ENCODE measurements at places on chromosomes 12 and 14.

DNA sequence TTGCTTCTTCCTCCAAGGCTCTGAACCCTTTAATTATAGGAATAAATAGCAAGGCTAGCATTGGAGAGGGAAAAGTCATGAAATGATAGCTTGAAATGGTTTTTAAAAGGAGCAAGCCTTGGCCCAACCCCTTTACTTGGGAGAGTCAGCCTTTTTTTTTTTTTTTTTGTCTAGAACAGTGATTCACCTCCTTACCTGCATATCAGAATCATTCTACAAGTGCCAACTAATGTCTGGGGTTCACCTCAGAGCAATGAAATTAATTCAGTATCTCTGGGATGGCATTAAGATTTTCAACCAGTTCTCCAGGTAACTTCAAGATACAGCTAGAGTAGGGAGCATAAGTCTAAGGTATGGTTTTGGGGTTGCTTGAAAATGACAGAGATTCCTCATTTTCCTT is 41.3 kb upstream of the TMTC2 start:
- no peak for DNase-seq

GRCh38 chr14:92649934-92650545 is 98.4 kb downstream of the LGMN start:
- no peak for DNase-seq

DNA sequence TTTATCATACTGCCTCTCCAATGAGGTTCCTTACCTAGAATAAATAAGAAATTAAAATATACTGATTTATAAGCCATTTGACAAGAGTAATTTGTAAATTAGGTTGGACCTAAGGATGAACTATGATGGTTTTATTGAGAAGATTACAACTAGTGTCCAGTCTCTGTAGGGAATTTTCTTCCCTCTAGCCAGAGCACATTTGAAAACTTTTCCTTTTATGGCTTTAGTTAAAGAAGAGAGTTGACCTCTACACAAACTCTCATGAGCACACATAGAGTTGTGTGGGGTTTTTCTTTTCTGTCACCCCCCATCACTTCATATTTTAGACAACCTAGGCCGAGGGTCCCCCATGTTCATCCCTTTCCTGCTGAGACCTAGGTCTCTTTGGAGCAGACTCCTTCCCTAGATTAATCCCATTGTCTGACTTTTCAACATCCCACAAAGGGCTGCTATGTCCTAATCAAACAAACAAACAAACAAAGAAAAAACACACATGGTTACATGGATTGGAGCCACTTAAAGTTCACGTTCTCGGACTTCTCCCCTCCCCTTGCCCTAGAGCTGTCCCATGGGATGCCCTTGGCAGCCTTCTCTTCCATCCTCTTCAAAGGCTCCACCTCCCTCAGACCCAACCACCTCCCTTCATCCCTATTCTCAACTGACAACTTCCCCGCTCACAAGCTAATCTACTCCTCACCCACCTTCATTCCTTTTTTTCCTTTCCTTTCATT is 40.7 kb downstream of the GPR135 start:
- no peak for DNase-seq

DNA sequence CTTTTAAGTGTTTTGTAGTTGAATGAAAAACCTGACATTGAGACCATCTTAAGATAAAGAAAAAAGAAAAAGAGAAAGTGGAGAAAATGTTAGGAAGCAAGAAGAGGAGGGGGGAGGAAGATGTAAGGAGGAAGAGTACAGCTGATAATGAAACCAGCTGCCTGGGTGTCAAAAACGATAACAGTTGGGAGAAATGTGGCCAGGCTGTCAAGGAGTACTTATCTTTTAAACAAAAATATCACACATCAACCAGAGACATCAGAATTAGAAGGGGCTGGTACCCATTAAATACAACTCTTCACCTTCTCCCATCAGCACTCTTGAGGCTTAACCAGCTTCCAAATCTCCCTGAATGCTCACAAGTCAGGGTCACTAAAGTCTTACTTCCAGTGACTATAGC is 4.5 kb downstream of the SLC11A2 start:
- no peak for DNase-seq

DNA sequence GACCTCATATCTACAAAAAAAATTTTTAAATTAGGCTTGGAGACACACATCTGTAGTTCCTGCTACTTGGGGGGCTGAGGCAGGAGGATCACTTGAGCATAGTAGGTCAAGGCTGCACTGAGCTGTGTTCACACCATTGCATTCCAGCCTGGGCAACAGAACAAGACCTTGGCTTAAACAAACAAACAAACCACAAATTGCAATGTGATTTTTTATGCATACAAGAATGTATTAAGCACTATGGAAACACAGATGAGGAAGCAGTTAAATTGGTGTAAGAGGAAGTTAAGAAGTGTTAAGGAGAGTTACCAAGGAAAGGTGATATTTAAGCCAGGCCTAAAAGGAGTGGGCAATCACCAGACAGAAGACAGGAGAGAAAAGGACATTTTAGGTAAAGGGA is 83.6 kb upstream of the HECTD1 start:
- no peak for DNase-seq

GRCh38 chr12:8987685-8988084 is 1.7 kb upstream of the KLRG1 start:
- DNase-seq, result no peak

DNA sequence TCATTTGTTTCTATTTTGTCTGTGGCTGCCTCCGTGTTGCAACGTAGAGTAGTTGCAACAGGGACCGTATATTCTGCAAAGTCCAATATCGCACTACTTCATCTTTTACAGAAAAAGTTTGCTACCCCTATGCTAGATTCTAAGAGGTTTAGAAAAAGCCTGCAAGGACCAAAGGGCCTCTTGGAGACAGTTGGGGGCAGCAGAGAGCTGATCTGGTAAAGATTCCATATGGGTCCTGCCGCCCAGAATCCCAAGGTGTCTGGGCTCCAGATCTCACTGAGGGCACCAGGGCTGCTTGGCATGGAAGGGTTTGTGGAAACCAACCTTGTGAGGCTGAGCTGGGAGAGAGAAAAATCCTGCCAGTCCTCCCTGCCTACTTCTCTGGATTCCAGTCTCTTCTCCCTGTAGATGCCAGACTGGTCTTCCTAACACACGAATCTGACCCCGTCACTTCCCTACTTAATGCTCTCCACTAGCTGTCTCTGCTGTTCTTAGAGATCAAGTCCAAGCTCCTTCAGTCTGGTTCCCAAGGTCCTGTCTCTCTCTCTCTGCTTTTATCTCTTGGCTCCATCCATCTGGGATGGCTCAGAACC is 74.6 kb downstream of the GLRX5 start:
- no peak for DNase-seq

GRCh38 chr12:111745211-111745610 is 21.5 kb upstream of the ALDH2 start:
- DNase-seq, result no peak

DNA sequence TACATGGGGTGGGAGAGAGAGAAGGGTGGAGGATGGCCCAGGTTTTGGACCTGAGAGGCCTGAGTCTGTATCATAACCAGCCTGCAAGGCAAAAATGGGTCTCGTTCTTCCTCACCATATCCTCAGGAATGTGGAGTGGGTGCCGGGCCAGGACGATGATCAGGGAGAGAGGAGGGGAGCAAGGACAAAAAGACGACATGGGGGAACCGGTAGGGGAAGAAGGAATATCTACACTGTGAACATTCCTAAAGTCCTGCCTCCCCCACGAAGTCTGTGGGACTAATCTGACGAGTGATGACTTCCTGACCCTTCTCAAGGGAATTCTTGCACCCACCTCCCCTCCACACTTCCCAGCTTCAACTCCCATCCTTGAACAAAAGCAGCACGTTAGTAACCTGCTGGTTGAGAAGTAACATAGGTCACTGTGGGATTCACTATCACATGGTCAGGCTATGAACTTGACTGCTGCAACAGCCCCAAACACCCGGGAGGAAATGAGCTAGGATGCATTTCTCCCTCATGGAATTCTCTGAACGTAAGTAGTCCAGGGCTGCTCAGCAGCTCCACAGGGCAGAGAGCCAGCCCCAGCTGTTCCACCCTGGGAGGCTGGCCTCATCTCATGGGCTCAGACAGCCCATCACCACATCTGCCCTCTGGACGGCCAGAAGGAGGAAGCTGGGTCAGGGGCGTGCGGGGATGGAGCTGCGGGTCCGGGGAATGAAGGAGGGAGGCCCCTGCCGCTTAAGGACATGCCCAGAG is 36.8 kb upstream of the VWF start:
- DNase-seq, result no peak

- DNase-seq, result no peak
Observed at GRCh38 chr12:104412681-104413080, 44.1 kb upstream of the CHST11 start.

DNA sequence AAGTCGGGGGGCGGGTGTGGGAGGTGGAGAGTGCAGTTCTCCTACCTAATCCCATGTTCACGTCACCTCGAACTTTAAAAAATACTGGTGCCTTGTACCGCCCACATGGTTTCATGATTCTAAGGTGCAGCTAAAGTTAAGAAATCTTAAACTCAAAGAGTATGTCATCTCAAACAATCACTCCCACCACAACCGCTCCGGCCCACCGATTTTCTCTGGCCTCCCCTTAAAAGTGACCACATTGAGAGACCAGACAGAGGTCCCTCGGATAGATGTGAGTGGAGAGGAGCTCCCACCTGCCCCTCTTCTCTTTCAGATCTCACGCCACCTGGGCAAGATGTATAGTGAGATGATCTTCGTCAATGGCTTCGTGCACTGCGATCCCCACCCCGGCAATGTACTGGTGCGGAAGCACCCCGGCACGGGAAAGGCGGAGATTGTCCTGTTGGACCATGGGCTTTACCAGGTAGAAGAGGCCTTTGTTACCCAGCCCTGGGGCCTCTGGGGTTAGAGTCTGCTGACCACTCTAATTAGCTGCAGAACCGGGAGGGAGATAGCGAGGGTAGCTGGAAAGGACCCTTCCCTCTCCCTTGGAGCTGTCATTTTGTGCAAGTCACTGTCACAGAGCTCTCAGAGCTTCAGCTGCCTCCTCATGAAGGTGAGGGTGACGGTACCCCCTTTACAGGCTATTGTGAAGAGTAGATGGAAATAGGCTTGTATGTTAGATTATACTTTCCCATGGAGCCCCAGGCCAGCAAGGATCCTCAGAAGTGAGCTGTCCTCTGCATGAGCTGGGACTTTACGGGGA is 124.4 kb downstream of the ADCK1 start:
- DNase-seq, result no peak

DNA sequence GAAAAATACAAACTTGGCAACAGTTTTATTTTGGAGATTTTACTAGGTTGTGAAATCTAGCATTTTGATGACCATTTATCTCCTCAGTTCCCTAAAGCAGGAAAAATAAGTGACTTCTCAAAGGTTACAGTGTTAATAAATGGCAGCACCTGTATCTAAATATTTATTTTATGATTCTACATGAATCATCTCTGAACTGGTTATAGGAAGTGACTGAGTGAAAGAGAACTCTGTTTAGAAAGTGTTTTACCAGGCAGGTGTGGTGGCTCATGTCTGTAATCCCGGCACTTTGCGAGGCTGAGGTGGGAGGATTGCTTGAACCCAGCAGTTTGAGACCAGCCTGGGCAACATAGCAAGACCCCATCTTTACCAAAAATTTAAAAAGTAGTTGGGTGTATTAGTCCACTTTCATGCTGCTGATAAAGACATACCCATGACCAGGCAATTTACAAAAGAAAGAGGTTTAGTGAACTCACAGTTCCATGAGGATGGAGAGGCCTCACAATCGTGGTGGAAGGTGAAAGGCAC is 26.3 kb downstream of the MIPOL1 start:
- DNase-seq, result no peak

DNA sequence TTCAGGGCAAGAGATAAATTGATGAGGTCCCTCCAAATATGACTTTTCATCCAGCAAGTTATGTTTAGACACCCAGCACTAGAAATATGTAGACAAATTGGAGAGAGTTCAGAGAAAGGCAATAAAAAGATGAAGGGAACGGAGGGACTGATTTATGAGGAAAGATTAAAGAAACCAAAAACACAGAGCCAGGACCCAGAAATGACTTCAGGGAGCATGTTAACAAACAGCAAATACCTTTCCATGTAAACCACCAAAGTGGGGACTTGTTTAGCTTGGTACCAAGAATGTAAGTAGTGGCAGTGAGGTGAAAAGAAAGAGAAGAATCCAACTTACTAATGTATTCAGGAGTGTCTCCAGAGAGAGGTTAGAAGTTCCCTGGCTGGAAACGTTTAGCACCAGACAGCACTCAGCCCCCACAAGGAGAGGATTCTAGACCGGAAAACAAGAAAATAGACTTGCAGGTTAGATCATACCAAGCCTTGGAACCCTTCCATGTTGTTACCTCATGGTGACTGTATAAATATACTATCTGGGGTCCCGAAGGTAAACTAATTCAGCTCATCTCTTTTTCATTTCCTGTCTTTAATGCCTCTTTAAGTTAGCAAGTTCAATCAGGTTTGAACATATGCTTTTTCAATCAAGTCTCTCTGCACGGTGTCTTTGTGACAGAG is 79.2 kb downstream of the TBC1D30 start:
- DNase-seq, result no peak

- no peak for DNase-seq
Observed at GRCh38 chr12:107983756-107984472, 145.2 kb upstream of the WSCD2 start.

- no peak for DNase-seq
Observed at GRCh38 chr12:51405801-51406207, 14.6 kb upstream of the GALNT6 start.

DNA sequence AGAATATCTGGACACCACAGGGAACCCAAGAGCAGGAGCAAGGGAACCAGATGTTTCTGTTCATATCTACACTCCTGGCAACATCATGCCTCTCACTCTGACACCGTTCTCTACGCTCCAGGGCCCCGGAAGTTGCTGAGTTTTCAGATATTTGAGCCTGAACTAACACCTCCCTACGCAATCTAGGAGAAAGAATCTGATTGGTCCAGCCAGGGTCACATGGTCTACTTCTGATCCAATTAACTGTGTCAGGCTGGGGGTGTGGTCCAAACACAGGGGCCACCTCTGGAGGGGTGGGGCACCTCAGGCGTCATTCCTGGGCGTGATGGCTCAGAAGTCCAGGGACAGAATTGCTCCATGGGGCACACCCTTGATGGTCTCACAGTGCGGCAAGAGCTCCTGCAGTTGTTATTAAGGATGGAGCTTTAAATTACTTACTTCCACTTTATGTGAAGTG is 165.5 kb downstream of the PTPN11 start:
- DNase-seq, result no peak

- DNase-seq, result no peak
Observed at GRCh38 chr14:65195042-65195719, 92.9 kb upstream of the MAX start.

DNA sequence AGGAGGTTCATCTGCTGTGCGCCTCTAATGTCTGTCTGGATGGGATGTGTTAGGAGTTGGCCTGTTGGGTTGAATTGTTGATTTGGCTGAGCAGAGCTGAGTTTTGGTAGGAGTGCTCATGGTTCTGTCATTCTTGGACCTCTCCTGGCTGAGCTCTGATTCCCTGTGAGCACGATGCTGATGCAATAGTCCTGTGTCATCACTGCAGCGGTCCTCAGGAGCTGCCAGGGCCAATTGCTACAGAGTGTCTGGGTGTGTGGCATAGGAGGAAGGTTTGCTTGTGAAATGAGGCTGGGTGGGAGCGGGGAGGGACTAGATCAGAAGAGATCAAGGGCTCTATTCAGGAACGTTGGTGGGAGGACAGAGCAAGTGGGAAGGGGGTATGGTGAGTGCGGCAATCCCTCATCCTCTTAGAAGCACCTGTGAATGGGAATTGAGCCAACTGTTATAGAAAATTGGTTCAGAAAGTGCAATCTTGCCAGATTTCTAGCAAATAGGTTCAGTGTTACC is 21.2 kb downstream of the PEX5 start:
- no peak for DNase-seq

Data from NCI-H1436 treated with DMSO at 0.1 percent for 48 hours (cell line).